ENCODE measurements at places on chromosomes 7 and 10.

DNA sequence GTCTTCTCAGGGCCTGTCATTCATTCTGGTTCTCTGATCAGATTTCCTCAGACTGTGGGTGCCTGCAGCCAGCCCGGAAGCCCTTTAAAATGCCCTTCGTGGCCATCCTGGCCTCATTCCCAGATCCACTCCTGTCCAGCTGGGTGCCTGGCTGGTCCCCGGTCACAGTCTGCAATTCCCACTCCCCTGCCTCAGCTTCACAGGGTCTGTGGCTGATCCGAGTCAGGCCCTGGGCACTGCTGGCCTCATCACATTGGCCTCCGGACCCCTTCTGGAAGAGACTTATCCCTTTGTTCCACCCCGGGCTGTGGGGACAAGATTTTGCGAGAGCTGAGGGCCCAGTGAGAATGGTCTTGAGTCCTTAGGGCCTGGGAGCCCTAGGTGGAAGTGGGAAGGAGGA, 12.1 kb downstream of the DOCK1 start:
- DNase-seq: no peak

DNA sequence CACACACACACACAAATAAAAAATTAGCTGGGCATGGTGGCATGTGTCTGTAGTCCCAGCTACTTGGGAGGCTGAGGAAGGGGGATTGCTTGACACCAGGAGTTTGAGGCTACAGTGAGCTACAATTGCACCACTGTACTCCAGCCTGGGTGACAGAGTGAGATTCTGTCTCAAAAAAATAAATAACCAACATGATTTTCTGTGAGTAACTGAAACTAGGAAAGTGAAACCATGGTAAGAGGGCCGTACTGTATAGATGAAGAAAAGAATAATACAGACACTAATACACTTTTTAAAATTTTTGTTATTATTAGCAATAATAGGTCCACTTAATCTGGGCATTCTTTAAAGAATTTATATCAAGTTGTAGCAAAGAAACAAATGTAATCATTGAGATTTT, 170.9 kb downstream of the HGF start:
- no peak for DNase-seq

DNA sequence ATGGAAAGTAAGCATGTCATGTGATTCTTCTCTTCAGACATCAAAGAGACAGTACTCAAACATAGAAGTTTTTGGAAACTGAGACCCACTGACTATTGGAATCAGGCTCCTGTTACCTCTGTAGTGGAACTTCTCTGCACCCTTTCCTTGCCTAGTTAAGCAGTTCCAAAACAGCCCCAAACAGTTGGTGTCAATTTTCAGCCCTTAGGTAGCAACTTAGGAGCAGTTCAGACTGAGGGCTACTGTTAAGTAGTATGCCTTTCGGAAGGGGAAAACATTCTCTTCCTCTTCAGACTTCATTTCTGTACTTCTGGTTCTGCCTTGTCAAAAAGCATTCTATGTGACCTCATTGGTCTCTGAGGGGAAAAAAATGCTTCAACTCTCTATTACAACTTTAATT, 85.7 kb downstream of the ZNF277 start:
- DNase-seq: no peak

DNA sequence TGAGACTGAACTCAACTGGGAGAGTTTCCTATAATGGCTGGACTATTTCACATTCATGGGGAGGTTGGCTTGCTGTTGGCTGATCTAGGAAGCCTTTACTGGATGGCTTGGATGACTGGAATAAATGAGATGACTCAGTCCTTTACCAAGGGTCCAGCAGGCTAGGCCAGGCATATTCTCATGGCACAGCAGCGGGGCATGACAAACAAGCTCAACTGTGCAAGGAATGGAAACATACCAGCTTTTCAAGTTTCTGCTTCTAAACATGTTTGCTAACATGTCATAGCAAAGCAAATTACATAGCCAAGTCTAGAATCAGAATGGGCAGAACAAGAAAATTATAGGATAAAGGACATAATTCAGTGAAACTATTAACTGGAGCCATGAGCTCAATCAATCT, 46.8 kb upstream of the CRTAC1 start:
- DNase-seq: no peak
